Transverse colon (tissue), 4 donors: ENCODE measurements at places on chromosomes 6 and 20. TPM values are rescaled to one million over a fixed set of nuclear protein-coding genes. Genes with fewer than 3 reads are reported as not detected.

DNA sequence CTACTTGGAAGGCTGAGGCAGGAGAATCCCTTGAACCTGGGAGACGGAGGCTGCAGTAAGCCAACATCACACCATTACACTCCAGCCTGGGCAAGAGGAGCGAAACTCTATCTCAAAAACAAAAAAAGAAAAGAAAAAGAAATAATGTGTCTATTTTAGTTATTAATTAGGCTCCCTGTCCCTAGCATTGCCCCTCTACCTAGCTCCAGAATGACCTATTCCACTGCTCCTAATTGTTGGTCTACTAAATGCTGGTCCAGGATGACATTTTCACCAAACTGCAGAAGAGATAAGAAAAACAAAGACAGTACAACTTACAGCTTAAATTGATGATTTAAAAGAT, 429.7 kb upstream of the SOX4 start:
- DNase-seq: no peak
- H3K4me1 ChIP-seq: no peaks in the 10 kb centered on the region
- H3K36me3 ChIP-seq: no peaks in the 10 kb centered on the region
- no peak overlapping the region for H3K27ac ChIP-seq
- H3K27me3 ChIP-seq: no peaks in the 10 kb centered on the region

GRCh38 chr20:53608456-53609452, 15.1 kb upstream of the ZNF217 start:
- DNase-seq: peak; percentile 52
- H3K4me1 ChIP-seq: no peaks in the 10 kb centered on the region
- no peaks in the 10 kb centered on the region for H3K27me3 ChIP-seq
- no peaks in the 10 kb centered on the region for H3K36me3 ChIP-seq
- peak overlapping the region; percentile 76 for H3K27ac ChIP-seq

- H3K27me3 ChIP-seq: no peaks in the 10 kb centered on the region
- DNase-seq: no peak
- H3K36me3 ChIP-seq: no peaks in the 10 kb centered on the region
- H3K4me1 ChIP-seq: no peaks in the 10 kb centered on the region
- H3K27ac ChIP-seq: peak overlapping the region; percentile 12
- no peak overlapping the region for H3K4me3 ChIP-seq
Observed at GRCh38 chr6:35309611-35310264, 12.1 kb downstream of the DEF6 start.

GRCh38 chr6:155154158-155154830, 109.5 kb upstream of the CLDN20 start:
- no peaks in the 10 kb centered on the region for H3K27me3 ChIP-seq
- no peaks in the 10 kb centered on the region for H3K36me3 ChIP-seq
- no peak for DNase-seq
- H3K4me3 ChIP-seq: no peak overlapping the region
- peaks cover 14% of the 10 kb centered on the region for H3K4me1 ChIP-seq
- H3K27ac ChIP-seq: no peak overlapping the region

Gene RAET1L
- total RNA-seq: not detected

Gene E2F1
- total RNA-seq: not detected

- H3K36me3 ChIP-seq: no peaks in the 10 kb centered on the region
- no peak overlapping the region for H3K27ac ChIP-seq
- no peak for DNase-seq
- no peaks in the 10 kb centered on the region for H3K4me1 ChIP-seq
Observed at GRCh38 chr6:19719691-19720128, 117.5 kb upstream of the ID4 start.

DNA sequence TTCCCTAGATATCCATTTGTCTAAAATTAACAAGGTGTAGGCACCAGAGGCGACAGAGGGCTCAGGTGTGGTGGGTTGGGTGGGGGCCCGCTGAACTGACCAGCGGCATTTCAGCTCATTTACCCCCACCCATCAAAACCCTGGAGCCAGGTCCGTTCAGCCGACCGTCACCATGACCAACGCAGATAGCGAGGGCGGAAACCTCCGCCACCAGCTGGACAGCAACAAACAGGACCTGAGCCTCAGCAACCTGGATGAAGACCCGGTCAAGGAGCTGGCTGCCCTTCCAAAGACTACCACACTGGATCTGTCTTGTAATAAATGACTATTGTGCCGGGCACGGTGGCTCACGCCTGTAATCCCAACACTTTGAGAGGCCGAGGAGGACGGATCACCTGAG, 120.8 kb upstream of the LGSN start:
- no peak overlapping the region for H3K27ac ChIP-seq
- no peak for DNase-seq
- no peaks in the 10 kb centered on the region for H3K27me3 ChIP-seq

Gene NOTCH4
- total RNA-seq: 6.2 TPM

Gene FOXF2
- total RNA-seq: 10.2 TPM

Gene OR2H1
- not detected for total RNA-seq

Gene OXT
- not detected for total RNA-seq

Gene LY6G6D
- not detected for total RNA-seq

Gene RNF144B
- total RNA-seq: 3.8 TPM

GRCh38 chr20:56504373-56505005, 20.1 kb upstream of the FAM209A start:
- H3K27ac ChIP-seq: no peak overlapping the region
- no peaks in the 10 kb centered on the region for H3K36me3 ChIP-seq
- DNase-seq: no peak
- H3K4me3 ChIP-seq: no peak overlapping the region

DNA sequence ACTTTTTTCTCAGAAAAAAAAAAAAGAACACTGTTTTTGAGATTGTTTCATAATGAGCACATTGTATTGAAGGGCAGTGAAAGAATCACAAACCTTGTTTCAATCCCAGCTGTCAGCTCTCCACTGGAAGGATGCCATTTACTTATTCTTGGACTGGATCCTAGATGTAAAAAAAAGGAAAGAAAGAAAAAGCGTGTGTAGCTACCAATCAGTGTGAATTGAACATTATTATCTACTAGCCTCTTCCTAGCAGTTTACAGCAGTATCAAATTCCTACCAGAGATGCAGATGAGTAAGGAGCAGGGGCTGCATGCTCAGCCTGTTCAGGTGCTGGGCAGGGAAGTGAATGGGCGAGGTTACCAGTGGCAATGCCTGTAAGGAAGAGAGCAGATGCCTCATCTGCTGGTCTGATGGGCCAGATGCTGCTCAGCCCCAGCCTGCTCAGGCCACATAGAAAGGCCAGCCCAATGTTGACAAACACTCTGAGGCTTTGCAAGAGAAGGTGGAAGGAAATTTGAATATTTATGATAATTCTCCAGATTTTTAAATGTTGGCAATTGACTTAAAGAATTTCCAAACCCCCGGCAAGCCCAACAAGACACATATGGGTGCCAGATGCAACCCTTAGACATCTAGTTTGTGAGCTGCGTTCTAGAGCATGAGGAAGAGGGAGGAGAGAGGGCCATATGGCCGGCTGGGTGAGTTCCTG, 189.5 kb downstream of the IBTK start:
- no peaks in the 10 kb centered on the region for H3K36me3 ChIP-seq
- H3K27ac ChIP-seq: no peak overlapping the region
- H3K4me3 ChIP-seq: no peak overlapping the region
- no peaks in the 10 kb centered on the region for H3K4me1 ChIP-seq
- no peak for DNase-seq

Gene BEND3
- 4.8 TPM for total RNA-seq

DNA sequence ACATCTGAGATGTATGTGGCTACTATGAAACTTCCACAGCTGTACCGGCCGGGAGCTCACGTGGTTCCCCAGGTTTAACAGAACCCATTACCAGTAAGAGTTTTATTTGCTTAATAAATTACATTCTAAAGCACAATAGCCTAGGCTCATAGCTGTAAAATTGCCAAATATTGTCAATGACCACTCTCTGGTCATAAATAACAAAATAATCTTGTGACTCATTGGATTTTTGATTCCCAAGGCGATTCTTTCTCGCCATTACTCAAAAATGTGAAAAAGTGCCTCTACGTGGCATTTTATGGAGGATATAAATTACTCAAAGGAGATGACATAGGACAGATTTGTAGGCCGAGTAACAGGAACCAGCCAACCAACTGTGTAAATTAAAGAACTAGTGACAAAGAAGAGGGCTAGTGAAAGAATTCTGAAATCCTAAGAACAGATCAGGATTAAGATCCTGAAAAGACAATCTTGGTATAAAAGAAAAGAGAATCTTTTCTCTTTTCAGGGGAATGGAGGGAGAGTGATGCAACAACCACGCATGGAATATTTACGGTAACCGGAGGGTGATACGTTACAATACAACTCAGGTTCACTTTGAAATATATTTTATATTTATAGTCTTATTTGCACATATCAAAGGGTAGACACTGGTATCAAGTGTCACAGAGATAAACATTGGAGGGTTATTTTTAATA, 199.7 kb downstream of the FOXC1 start:
- no peaks in the 10 kb centered on the region for H3K36me3 ChIP-seq
- no peak for DNase-seq
- H3K27ac ChIP-seq: no peak overlapping the region
- H3K4me3 ChIP-seq: no peak overlapping the region

- H3K4me1 ChIP-seq: no peaks in the 10 kb centered on the region
- H3K4me3 ChIP-seq: no peak overlapping the region
- DNase-seq: no peak
- no peaks in the 10 kb centered on the region for H3K27me3 ChIP-seq
- no peak overlapping the region for H3K27ac ChIP-seq
Observed at GRCh38 chr6:143802833-143803565, 40.1 kb upstream of the LTV1 start.

- no peaks in the 10 kb centered on the region for H3K36me3 ChIP-seq
- DNase-seq: no peak
- H3K4me3 ChIP-seq: no peak overlapping the region
- H3K27ac ChIP-seq: no peak overlapping the region
Observed at GRCh38 chr6:76466286-76466685, 393.8 kb upstream of the IMPG1 start.

Gene RSPH9
- total RNA-seq: not detected

GRCh38 chr6:168939796-168940195, 313.9 kb downstream of the THBS2 start:
- no peak for DNase-seq
- H3K4me1 ChIP-seq: peaks cover 5% of the 10 kb centered on the region
- no peaks in the 10 kb centered on the region for H3K36me3 ChIP-seq
- H3K27me3 ChIP-seq: no peaks in the 10 kb centered on the region
- no peak overlapping the region for H3K4me3 ChIP-seq

Gene SPATS1
- not detected for total RNA-seq

- H3K27me3 ChIP-seq: no peaks in the 10 kb centered on the region
- peak; percentile 85 for DNase-seq
- H3K27ac ChIP-seq: peak overlapping the region; percentile 64
- H3K36me3 ChIP-seq: no peaks in the 10 kb centered on the region
- no peak overlapping the region for H3K4me3 ChIP-seq
Observed at GRCh38 chr6:157989541-157990289, 8.1 kb downstream of the SYNJ2 start.

Gene RFX6
- total RNA-seq: 0.48 TPM

- no peaks in the 10 kb centered on the region for H3K36me3 ChIP-seq
- no peak for DNase-seq
- H3K4me1 ChIP-seq: no peaks in the 10 kb centered on the region
- no peak overlapping the region for H3K27ac ChIP-seq
- H3K4me3 ChIP-seq: no peak overlapping the region
Observed at GRCh38 chr20:14853079-14853478, 515.7 kb upstream of the FLRT3 start.

Gene TUBB
- 110 TPM for total RNA-seq

DNA sequence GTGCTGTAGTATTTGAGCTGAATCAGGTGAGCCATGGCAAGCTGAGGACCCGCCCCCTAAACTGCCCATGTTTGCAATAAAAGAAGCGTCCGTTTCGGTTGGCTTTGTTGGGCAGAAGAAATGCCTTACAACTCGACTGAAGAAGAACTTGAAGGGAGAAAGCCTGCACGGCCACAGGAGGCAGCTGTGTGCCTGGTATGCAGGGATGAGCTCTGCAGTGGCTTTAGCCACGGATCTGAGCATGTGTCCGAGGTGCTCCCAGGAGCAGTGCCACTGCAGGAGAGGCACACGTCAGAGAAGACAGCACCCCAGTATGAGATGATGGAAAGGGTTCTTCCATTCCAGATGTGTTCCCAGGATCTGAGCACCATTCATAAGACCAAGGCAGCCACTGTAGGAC, 23.5 kb downstream of the KIZ start:
- no peak for DNase-seq
- H3K4me3 ChIP-seq: no peak overlapping the region
- no peaks in the 10 kb centered on the region for H3K36me3 ChIP-seq
- no peaks in the 10 kb centered on the region for H3K4me1 ChIP-seq
- H3K27me3 ChIP-seq: no peaks in the 10 kb centered on the region

GRCh38 chr6:44538131-44538806, 150.8 kb downstream of the CDC5L start:
- H3K27ac ChIP-seq: no peak overlapping the region
- no peak overlapping the region for H3K4me3 ChIP-seq
- no peaks in the 10 kb centered on the region for H3K36me3 ChIP-seq

- DNase-seq: no peak
- H3K27me3 ChIP-seq: no peaks in the 10 kb centered on the region
- no peak overlapping the region for H3K27ac ChIP-seq
- no peaks in the 10 kb centered on the region for H3K4me1 ChIP-seq
- no peaks in the 10 kb centered on the region for H3K36me3 ChIP-seq
- no peak overlapping the region for H3K4me3 ChIP-seq
Observed at GRCh38 chr6:85975957-85976356, 333.3 kb upstream of the SYNCRIP start.

Gene SAYSD1
- 2.2 TPM for total RNA-seq

Gene FLRT3
- total RNA-seq: 6.2 TPM

DNA sequence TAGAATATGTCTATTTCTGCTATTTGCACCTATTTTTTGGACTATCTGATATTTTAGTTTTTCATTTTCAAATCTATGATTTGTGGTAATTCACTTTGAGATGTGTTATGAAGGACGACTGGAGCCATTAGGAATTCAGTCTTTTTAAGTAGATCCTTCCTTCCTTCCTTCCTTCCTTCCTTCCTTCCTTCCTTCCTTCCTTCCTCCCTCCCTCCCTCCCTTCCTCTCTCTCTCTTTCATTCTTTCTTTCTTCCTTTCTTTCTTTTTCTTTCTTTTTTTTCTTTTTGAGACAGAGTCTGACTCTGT, 46.1 kb upstream of the ENPP1 start:
- no peaks in the 10 kb centered on the region for H3K4me1 ChIP-seq
- DNase-seq: no peak
- no peaks in the 10 kb centered on the region for H3K27me3 ChIP-seq
- no peak overlapping the region for H3K27ac ChIP-seq
- no peaks in the 10 kb centered on the region for H3K36me3 ChIP-seq

- peaks cover 9% of the 10 kb centered on the region for H3K36me3 ChIP-seq
- no peaks in the 10 kb centered on the region for H3K4me1 ChIP-seq
- H3K27me3 ChIP-seq: no peaks in the 10 kb centered on the region
- H3K4me3 ChIP-seq: no peak overlapping the region
- DNase-seq: no peak
- no peak overlapping the region for H3K27ac ChIP-seq
Observed at GRCh38 chr20:33709398-33709797, 10.7 kb downstream of the PXMP4 start.

DNA sequence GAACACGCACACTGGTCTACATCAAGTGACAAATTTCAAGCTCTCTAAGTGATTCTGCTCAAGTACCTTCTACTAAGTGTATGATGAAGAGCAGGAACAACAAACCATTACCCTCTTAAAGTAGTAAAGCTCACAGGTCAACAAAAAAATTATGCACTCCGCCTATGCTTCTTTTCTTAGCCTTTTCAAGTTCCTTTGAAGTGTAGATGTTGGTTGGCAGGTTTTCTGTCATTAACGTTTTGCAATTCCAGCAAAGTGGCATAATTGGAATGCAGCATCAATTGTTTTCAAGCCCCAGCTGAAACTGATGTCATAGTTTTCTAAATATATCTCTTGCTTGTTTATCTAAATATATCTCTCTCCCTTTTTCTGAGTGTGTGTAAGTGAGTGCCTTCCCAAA, 396.9 kb upstream of the EYS start:
- no peaks in the 10 kb centered on the region for H3K36me3 ChIP-seq
- H3K4me1 ChIP-seq: no peaks in the 10 kb centered on the region
- no peaks in the 10 kb centered on the region for H3K27me3 ChIP-seq
- no peak overlapping the region for H3K27ac ChIP-seq

Gene MYBL2
- 1.1 TPM for total RNA-seq
